ENCODE measurements at places on chromosomes 4 and X.

DNA sequence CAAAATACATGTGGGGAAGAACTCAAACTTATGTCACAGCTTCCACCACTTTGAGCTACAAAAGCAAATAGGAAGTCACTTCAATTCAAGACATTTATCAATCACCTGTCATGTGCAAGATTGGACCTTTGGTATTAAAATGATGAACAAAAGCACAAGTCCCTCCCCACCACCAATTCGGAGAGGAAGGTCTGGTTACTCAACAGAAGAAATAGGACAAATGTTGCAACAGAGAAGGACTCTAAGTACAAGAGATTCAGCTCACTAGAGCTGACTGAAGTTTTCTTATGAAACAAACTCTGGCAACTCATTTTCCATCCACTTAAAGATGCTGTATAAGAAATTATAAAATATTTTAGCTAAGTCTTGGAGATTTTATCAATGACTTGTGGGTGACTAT lies 16.0 kb upstream of the MMRN1 start:
- DNase-seq = no peak

DNA sequence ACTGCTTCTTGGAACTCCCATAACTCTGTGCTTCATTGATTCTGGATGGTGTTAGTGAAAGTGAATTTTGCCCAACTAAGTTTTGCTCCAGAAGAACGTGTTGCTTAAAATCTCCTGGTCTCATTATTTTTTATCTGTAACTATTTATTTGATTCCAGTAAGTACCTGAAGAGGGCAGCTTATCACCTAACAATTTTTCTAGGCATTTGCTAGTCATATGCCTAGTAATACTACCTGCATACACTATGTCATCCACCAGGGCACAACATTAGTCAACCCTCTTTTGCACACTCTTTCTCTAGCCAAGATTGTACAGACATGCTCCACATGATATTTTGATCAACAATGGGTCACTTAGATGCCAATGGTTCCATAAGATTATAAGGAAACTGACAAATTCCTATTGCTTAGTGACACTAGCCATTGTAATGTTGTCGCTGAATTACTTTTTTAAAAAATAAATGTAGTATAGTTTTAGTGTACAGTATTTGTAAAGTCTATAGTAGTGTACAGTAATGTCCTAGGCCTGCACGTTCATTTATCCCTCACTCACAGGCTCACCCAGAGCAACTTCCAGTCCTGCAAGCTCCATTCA lies 499.9 kb upstream of the AADAT start:
- no peak for DNase-seq

DNA sequence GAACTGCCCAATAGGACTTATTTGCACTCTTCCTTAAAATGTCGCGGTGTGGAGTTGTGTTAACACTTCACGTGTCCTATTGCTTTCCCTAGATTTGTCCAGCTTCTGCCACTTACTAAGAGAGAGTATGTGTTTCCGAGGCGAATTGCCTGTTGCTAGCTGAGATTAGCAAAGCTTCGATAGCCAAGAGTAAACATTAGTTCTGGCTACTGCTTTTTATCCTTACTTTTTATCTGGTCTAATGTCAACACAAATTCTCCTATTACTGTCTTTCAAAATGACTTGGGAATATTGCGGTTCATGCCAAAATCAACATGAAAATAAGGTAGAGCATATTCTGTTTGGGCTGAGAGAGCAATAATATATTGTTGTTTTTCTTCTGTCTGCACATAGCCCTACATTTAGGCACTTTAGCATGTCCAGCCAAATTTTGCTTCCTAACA lies 90.4 kb upstream of the VEGFC start:
- DNase-seq = no peak

- DNase-seq = no peak
Measured at GRCh38 chr4:185202984-185203485, 765 bp downstream of the CFAP97 start.

GRCh38 chr4:99383833-99384392 lies 31.4 kb upstream of the ADH1C start:
- no peak for DNase-seq

DNA sequence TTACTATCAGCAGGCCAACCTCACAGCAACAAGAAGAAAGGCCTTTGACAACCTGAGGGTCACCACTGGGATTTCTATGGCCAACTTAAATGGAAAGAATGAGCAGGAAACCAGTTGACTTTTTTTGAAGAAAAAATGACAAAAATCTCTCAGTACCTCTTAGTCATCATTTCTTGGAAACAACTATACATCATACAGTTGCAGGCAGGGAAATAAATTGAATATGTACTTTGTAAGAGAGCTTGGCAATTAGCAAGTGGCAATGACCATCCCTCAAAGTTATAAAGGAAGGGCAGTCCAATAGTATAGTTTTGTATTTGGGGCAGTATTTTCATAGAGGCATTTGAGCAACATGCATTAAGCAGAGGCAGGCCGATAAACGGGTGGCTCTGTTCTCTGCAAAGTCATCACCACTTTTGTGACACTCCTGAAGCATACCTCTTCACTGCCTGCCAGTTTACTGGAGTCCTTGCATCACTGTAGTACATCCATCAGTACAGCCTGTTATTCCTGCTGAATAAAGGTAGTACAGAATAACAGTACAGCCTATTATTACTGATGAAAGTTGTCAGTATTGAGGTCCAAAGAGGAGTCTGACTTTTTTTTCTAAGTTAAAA lies 83.3 kb upstream of the AMELX start:
- DNase-seq = no peak

DNA sequence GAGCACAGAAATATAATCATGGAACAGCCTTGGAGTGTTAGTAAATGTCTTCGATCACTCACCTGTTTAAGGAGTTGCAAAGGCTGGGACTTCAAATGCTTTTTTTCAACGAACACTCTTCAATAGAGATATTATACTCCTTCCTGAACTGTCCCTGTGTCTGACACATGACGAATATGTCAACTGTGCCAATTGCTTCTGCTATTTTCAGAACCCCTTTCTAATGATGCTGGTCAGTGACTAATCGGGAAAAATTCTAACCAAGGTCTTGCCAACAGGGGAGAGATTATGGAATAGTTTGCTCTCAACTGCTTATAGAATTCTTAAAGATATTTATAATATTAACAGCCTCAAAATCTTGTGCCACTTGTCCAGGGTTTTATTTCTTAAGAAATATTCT lies 8.5 kb upstream of the KLHL34 start:
- DNase-seq = no peak

DNA sequence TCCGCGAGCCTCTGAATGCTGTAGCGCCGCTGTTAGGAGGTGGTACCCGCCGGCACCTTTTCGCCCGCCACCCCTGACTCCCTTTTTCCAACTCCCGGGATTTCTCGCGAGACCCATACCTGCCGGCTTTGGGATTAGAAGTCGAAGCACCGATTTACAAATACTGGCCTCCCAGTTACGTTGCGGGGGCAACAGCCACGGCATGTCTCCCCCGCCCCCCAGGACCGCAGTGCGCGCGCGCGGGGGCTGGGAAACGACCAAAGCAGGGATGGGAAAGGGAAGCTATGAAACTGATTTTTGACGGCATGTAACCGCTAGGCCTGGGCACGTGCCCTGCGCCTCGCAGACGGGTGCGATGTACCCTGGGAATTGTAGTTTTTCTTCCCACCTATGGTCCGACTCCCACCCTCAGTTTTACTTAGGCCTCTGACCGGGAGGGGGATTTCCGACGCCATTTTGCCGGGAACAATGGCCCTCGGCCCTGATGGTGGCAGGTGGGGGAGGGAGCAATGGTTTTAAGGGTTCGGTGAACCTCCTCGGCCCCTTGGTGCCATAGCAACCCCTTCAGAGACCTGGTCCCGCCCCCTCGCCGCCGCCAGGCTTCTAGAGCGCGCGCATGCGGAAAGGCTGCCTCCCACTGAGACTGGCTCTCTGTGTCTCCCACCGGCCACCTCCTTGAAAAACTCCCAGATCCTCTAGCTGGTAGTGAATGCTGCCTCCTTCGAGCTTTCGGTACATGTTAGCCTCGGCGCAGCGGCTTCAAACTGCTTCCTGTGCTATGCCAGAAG lies 772 bp upstream of the WNK3 start:
- DNase-seq = peak; percentile 60

GRCh38 chr4:137471461-137471860 lies 60.8 kb downstream of the PCDH18 start:
- DNase-seq = no peak

GRCh38 chrX:131053076-131053475 lies 5.1 kb upstream of the ARHGAP36 start:
- DNase-seq = no peak

- no peak for DNase-seq
Measured at GRCh38 chr4:4440333-4441061, 53.6 kb downstream of the NSG1 start.

DNA sequence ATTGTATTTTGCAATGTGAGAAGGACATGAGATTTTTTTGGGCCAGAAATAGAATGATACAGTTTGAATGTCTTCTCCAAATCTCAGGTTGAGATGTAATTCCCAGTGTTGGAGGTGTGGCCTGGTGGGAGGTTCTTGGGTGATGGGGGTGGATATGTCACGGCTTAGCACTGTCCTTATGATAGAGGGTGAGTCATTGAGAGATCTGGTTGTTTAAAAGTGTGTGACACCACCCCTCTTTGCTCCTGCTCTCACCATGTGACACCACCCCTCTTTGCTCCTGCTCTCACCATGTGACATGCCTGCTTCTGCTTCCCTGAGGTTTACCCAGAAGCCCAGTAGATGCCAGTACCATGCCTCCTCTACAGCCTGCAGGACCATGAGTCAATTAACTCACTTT lies 1226.9 kb downstream of the PCDH7 start:
- DNase-seq = no peak

DNA sequence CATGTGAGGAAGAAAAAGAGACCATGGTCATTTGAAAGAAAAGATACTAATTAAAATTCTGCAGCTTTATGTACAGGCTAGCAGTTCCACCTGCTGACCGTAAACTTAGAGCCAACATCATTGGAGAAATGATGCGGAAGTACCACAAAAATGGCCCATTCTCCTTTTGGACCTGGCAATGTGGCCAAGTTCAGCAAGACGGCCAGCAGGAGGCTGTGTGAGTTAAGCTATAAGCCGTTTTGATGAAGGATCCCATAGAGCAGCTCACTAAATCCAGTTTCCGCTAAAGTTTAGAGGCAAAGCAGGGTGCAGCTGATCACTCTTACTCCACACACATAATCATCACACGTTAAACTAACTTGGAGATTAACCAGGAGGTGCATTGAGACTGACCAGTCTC lies 133.8 kb downstream of the LDB2 start:
- DNase-seq = no peak

GRCh38 chr4:125551466-125551865 lies 236.7 kb downstream of the FAT4 start:
- no peak for DNase-seq

- DNase-seq = no peak
Measured at GRCh38 chr4:81214144-81214880, 710 bp downstream of the PRKG2 start.

DNA sequence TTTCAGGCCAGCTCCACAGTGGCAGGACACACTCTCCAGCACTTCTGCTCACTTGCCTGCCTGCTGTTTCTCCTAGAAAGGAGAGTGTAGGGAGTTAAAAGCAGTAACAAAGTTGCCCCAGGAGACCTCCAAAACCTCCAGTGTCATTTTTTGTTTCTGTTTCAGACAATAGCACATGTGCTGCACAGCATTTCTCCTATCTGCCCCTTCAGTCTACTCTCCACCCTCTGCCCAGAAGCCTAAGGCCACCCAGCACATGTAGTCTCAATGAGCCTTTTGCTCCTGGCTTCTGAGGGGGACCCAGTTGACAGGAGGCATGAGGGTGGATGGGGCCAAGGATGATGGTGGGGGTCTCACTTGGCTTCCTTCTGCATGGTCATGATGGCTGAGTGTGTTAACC lies 329.6 kb upstream of the CLNK start:
- no peak for DNase-seq

- no peak for DNase-seq
Measured at GRCh38 chr4:173282626-173283025, 51.5 kb downstream of the HMGB2 start.

DNA sequence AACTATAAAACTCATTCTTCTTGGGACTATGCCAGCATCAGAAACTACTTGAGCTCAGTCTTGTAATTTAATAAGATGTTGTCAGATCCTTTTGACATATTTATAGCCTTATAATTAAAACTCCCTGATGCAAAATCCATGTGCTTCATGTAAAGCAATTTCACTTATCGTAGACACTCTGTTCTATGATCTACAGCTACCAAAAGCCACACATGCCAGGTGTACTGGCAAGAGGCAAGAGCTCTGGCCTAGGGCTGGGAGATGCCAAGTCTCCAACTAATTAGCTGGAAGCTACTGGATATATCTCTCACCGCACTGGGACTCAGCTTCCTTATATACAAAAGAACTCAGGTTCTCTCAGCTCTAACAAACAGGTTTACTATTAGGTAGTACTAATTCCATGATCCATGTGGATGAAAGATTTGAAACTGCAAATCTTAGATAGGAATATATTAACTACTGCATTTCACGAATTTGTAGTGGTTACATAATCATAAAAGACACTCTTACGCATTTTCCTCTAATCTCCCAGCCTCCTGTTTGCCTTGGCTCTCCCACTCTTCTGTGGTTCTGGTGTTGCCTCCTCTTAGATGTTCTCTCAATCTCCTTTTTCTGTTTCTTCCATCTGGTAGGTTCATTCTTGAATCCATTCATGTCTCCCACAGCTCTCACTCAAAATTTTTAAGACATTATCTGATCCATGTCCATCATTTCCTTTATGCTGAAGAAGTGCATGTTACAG lies 103.0 kb downstream of the HHIP start:
- no peak for DNase-seq

- DNase-seq = no peak
Measured at GRCh38 chrX:12921886-12922598, 15.6 kb downstream of the TLR8 start.

DNA sequence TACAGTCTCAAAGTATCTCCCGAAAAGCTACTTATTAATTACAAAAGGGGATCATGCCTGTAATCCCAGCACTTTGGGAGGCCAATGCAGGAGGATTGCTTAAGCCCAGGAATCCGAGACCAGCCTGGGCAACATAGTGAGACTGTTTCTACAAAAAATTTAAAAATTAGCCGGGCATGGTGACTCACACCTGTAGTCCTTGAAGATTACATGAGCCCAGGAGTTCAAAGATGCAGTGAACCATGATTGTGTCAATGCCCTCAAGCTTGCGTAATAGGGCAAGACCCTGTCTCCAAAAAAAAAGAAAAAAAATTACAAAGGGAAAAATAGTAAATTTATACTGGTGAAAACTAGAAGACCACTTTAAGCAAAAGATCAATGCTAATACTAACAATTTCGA lies 3.3 kb upstream of the PORCN start:
- no peak for DNase-seq

- DNase-seq = peak; percentile 16
Measured at GRCh38 chrX:45758319-45758718, 557.6 kb upstream of the DIPK2B start.

Measured in T1000 (cell line).